ENCODE measurements at places on chromosomes 13 and 19. TPM values are rescaled to one million over a fixed set of nuclear protein-coding genes. Genes with fewer than 3 reads are reported as not detected.
A peak's percentile ranks its signal among the peaks of the same experiment; 100 is the strongest.

Gene TDRD12
- not detected for total RNA-seq

Gene TSPAN16
- total RNA-seq, result not detected

Gene PRR22
- total RNA-seq, result 2.3 TPM

Gene SIAH3
- not detected for total RNA-seq

Gene BRME1
- total RNA-seq, result 4.9 TPM

Gene MAMSTR
- total RNA-seq, result 0.26 TPM

GRCh38 chr13:78593652-78594455 lies 9.5 kb downstream of the POU4F1 start:
- DNase-seq, result no peak

DNA sequence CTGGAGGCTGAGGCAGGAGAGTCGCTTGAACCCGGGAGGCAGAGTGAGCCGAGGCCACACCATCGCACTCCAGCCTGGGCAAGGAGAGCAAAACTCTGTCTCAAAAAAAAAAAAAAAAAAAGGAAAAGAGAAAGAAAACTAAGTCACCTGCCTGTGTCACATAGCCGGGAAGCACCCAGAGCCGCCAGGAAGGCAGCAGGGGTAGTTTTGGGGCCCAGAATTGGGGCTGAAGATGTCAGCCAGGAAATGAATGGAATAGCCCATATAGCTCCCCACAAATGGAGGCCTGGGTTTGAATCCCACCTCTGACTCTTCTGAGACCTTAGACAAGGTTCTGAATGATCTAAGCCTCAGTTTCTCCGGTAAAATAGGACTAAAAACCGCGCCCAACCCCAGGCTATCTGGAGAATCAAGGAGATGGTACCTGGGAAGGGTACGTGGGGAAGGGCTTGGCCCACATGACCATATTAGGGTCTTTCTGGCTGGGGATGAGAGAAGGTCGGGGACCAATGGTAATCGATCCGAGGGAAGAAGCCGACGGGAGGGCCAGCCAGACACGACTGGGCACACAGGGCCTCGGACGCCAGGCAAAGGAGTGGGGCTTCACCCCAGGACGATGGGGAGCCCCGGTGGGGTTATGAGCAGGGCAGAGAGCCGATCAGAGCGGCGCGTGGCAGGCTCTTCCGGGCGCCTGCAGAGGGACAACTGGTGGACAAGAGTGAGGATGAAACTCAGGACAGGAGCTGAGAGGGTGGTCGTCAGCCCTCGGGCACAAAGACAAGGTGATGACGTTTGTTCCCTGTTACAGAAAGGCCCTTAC lies 14.4 kb downstream of the CCDC124 start:
- peak; percentile 18 for DNase-seq

DNA sequence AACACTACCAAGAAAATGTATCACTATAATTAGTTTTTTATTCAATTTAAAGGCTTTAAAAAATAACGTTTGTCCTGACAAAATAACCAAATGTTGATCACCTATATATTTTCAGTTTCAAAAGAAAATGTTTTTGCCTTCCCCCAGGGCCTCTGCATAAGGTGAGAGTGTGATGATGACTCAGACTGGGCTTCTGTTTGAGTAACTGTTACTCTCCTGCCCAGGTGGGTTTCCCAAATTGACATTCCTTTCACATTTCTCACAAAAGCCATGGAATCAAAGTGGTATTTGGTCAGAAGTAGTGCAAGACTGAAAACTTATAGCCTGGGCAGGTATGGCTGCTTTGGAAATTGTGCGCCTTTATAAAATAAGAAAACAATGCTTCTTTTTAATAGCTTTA lies 180.6 kb downstream of the COG6 start:
- no peak for DNase-seq

GRCh38 chr13:99263126-99263785 lies 5.1 kb upstream of the GPR18 start:
- no peak for DNase-seq

DNA sequence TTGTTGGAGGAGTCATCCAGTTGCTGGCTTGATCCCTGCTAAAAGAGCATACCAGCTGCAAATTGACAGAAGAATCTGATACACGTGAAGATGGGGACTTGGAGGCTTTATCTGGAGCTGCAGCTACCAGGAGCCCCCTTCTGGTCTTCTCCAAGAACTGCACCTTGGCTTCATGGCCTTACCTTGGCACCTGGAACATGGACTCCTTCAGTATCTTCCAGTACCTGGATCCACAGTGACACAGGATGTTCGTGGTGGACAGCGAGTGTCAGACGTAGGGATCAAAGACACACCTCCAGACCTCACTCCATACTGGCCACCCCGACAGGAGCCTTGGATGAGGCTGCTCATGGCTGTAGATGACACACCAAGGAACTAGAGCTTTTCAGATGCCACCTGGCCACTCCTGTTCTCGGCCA lies 9.9 kb upstream of the ACSBG2 start:
- DNase-seq, result peak; percentile 67

- DNase-seq, result no peak
These were observed 217.0 kb upstream of the OBI1 start for GRCh38 chr13:78875792-78876580.

DNA sequence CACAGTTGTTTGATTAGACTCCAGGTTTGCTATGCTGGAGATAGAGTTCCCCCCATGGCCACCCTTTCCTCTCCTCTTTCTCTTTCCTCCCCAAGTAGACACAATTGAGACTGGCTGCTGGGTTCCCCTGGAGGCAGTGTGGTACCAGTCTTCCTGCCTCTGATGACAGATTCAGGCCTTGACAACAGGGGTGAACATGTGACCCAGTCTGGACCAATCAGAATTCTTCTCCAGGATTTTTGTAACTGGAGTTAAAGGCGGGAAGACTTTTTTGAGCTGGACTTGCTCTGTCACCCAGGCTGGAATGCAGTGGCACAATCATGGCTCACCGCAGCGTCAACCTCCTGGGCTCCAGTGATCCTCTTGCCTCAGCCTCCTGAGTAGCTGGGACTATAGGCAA lies 48.7 kb downstream of the CCNE1 start:
- no peak for DNase-seq
